ENCODE measurements at places on chromosomes 3 and 15. TPM values are rescaled to one million over a fixed set of nuclear protein-coding genes. Genes with fewer than 3 reads are reported as not detected.

Gene CCDC13
- total RNA-seq = 2.7 TPM

Gene CHRNA5
- 0.74 TPM for total RNA-seq

Gene RLBP1
- not detected for total RNA-seq

Gene PTPRG
- 80.4 TPM for total RNA-seq

Gene NIT2
- total RNA-seq = 39.0 TPM

Gene GOLGA8T
- total RNA-seq = not detected

Gene GOLGA6A
- total RNA-seq = not detected

Gene SH3GL3
- total RNA-seq = not detected

Gene KBTBD13
- total RNA-seq = 0.57 TPM

Gene FGD5
- 34.7 TPM for total RNA-seq

Gene RIOX2
- 17.1 TPM for total RNA-seq

Gene SENP8
- total RNA-seq = 1.9 TPM

Gene SLITRK3
- total RNA-seq = 1.2 TPM

Gene PLA2G4D
- total RNA-seq = not detected

Gene LYSMD2
- total RNA-seq = 10.5 TPM

Measured in posterior vena cava (tissue), 2 donors.